Liver (tissue), 10 donors: ENCODE measurements at places on chromosomes 6 and 20. TPM values are rescaled to one million over a fixed set of nuclear protein-coding genes. Genes with fewer than 3 reads are reported as not detected.

DNA sequence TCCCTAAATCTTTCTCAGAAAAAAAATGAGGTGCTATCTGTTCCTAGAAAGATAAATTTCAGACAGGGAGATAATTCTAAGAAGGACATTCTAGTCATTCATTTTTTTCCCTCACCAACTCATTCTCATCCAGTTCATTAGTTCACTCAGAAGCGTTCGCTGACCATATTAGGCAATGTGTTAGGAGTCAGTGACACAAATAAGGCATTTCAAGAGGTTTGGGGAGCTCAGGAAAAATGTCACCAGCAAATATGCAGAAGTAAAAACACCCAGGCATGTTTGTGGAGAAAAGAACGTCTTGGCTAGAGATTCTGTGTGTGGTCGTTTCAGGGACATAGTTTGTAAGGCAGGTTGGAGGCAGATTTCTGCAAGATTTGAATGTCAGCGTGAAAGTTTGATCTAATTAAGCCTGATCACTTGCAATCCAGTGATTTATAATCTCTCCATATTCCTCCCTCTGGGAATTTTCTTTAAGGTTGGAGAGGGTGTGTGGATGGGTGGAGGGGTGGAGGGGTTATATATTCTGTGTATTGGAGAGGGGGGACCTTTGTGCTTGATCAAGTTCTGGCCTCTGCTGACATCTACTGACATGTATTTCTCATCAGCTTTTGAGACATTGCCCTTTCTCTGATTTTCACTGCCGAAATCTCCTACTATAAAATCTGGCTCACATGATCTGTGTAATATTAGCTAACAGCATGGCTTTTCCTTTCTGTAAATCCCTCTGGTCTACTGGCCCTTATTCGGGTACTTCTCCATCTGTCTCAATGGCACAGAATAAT lies 3.6 kb downstream of the MYCT1 start:
- no peaks in the 10 kb centered on the region for H3K4me1 ChIP-seq
- DNase-seq = no peak
- H3K27me3 ChIP-seq = no peaks in the 10 kb centered on the region
- H3K27ac ChIP-seq = no peak overlapping the region
- no peaks in the 10 kb centered on the region for H3K36me3 ChIP-seq
- H3K4me3 ChIP-seq = no peak overlapping the region

DNA sequence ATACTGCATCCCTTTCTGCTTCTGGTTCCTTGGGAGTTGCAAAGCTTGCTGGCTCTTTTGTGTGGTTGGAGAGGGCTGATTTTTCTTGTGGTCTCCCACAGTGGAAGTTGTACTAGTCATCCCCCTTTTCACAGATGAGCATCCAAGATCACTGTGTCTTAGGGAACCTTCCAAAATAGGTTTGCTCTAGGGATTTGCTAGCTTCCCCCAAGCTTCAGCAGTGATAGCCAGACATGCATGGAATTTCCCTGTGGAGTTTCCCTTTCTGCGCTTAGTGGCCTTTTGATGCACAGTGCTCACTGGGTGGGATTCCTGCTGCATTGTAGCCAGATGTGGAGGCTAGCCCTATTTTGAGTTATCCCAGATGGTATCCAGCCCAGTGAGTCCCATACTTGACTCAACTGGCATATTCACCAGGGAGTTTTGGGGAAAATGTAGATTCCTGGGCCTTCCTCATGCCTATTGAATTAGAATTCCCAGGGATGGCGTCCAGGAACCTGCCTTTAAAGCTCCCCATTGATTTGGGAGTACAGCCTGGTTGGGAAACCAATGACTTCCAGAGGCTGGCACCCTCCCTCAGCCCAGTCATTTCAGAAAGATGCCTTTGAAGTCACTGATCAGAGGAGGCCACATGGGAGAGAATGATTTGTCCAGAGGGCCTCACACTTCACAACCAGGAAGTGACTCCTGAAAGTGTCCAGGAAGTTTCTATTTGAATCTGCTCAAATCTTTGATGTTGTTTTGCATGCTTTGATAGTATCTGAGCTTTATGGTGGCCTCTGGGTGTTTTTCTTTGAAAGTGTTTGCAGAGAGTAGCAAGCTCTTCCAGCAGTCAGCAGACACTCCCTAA lies 25.9 kb downstream of the PPARD start:
- H3K36me3 ChIP-seq = no peaks in the 10 kb centered on the region
- no peak overlapping the region for H3K27ac ChIP-seq
- H3K4me3 ChIP-seq = no peak overlapping the region
- no peak for DNase-seq

DNA sequence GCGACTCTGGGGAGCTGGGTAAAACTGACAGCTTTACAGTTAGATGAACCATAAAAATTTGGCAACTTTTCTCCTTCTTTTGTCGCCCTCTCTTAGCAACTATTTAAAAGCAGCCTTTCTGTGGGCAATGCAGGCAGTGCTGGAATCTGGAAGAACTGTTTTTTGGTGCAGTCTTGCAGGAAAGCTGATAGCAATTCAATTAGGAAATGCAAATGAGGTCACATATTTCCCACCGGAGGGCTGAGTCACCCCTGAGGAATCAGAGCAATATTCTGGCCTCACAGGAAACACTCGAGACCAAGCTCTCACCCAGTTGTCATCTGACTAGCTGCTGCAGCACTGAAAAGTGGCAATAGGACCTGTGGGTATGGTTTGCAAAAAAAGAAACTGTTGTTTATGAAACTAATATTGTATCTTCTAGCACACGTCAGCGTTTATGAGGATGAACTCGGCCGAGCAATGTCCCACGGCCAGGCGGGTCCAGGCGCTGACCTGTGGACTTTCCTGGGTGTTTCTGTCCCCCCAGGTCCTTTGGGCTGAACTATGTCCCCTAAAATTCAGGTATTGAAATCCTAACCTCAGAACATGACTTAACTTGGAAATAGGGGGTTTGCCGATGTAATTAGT lies 312.3 kb downstream of the TAF4 start:
- H3K27ac ChIP-seq = no peak overlapping the region
- no peaks in the 10 kb centered on the region for H3K36me3 ChIP-seq
- no peak for DNase-seq
- H3K4me3 ChIP-seq = no peak overlapping the region

PAQR8 gene
- polyA plus RNA-seq = 0.63 TPM
